ENCODE measurements at places on chromosomes 12 and 14.

GRCh38 chr14:71703477-71703876 is 228.8 kb upstream of the RGS6 start:
- no peak for DNase-seq

DNA sequence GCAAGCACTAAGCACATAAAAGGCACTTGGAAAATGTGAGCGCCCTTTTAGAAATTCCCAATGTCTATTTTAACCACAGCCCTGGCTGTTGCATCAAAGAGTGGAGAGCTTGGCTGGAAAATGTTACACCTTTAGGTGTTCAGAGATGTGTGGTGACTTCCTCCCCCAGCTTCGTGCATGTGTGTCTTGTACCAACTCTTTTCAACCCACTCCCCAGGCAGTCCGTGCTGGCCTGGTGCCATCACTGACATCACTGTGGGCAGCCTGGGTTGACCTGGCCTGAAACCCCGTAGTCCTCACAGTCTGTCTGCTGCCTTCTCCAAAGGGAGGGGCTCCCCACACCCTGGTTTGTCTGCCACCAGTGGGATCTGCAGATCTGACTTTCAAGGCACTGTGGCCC is 101.8 kb downstream of the SCARB1 start:
- peak; percentile 65 for DNase-seq

DNA sequence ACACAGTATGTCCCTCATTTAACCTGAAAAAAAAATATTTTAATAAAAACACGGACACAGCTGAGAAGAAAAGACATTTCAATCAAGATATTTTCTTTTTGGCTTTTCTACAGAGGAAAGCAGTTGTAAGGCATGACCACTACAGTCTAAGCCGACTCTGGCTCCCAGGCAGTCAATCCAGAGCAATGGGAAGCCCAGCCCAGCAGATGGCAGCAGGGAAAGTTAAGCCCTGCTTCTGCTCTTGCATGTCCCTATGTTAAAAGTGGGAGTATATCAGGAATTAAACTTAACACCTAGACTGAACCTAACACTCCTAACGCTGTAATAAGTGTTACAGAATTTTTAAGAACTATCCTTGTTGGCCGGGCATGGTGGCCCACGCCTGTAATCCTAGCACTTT is 19.5 kb upstream of the HAL start:
- DNase-seq: no peak

DNA sequence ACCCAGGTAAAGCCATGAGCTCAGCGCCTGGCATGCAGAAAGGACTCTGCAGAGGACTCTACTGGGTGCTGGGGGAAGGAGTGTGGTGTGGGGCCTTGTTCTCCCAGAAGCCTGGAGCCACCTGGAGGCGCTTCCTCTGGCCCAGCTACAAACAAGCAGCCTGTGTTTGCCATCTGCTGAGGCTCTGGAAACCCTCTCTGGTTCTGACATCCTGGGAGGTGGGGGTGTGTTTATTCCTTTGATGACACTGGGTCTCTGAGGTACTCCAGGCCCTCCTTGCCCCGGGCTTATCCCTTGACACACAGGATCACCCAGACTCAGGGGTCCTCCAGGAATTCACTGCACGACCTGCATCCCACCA is 44.9 kb downstream of the RNF34 start:
- no peak for DNase-seq

GRCh38 chr12:124868252-124869058 is 4.8 kb upstream of the SCARB1 start:
- no peak for DNase-seq

DNA sequence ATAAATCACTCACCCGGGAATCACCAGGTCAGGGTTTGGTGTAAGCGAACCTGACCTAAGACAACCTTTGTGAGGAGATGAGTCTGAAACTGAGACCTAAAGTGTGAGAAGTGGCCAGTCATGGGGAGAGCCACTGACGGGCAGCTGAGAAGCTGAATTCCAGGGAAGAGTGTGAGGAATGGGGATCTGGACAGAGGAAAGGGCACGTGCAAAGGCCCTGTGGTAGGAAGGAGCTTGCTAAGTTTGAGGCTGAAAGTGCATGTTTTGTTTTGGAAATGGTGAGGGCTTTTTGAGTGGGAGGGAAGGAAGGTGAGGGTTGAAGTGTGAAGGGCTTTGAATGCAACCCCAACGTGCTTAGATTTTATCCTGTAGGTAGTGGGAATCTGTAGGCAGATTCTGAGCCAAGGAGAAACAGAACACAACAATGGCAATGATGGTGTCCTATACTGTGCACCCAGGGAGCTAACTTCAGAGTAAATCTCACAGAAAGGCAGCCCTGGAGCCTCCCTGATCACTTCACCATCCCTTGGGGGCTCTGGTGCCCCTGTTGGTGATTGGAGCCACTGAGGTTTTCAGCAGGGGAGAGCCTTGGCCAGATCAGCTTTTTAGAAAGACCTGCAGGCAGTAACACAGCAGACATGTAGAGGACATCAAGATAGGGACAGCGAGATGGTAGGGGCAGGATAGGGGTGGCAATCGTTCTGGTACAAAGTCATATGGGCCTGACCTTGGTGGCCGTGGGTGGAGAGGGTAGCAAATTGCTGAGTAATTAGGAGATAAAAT is 37.5 kb upstream of the CHGA start:
- DNase-seq: no peak

DNA sequence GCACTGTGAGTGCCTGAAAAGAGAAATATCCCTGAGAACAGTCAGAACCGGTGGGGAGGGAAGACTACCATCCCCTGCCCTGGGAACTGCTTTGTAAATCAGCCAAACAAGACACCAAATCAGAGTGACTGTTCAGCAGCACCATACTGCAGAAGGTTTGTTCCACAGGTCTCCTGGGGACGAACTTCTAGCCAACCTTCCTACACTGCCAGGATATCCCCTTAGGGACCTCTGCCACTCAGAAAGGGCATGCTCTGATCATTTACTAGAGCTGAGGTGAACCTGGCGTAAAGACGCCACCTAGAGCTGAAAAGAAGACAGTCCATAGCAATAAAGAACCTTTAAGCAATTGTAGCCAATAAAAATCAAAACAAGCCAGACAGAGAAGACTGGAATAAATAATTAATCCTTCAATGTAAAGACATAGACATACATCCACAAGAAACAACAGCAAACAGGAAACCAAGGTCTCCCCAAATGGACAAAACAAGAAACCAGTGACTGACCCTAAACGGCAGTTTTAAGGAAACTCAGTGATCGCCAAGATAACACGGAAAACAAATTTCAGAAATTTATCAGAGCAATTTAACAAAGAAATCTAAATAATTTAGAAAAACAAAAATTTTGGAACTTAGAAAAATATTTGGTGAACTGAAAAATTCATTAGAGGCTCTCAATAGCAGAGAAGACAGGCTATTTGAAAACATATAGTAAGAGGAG is 228.1 kb upstream of the AMIGO2 start:
- DNase-seq: peak; percentile 60

DNA sequence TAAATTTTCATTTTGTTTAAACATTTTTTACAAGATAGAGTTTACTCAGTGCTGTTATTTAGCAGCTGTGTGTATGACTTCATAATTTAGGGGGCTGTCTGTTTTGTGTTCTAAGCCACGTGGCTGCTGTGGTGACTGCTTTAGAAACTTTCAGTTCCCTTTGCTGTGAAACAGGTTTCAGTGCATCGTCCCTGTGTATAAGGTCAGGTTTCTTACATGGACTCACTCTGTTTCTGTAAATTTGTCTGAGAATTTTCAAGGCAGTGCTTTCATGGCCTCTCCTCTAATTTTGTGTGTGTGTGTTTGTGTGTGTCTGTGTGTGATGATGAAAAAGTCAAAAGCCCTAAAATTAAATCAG is 32.4 kb downstream of the BICD1 start:
- DNase-seq: peak; percentile 53

GRCh38 chr14:50069325-50069724 is 47.0 kb downstream of the VCPKMT start:
- peak; percentile 12 for DNase-seq

DNA sequence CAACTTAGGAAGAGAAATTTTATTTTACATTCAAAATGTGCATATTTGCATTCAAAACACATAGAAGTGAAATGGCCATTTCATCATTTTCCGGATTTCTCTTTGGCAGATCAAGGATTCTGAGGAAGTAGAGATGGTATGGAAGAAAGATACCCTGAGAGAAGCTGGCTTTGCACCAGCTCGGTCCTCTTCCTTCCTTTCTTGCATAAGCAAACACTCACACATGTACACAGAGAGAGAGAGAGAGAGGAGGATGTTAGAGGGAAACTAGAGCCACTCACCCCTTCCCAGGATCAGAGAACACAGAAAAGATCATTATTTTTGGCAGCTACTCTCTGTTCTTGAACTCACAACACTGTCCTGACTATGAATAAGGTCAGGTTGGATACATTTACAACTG is 15.6 kb upstream of the PLEKHD1 start:
- DNase-seq: no peak

- peak; percentile 15 for DNase-seq
Measured at GRCh38 chr14:104462651-104463630, 116.6 kb upstream of the C14orf180 start.

DNA sequence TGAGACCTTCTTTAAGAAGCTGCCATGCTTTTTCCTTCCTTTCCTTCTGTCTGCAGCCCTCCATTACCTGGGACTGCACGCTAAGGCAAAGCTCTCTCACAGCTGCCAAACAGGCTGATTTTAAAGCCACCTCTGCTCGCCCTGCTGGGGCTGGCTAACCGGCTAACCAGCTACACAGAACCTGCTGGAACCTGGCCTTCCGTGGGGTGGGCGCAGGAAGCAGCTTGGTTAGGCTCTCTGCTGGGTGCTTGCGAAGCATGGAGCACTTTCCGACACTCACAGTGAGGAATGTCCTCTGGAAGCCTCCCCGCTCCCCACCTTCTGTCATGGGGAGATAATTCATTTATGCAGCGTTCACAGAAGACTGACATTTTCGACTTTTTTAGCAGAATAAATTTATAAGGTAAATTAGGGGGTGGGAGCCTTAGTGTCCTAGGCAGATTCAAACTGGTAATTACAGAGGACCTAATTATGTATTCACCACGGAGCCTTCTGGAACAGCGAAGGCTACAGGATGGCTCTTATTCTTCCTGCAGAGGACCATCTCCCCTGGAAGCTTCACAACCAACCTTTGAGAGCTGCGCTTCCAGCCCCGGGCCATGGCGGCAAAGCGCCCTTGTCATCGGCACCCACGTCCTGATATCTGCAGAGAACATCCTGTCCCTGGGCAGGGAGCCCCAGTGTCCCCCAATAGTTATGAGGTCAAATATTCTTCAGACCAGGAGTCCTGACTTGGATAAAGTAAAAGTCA is 12.4 kb upstream of the BCL11B start:
- no peak for DNase-seq

- DNase-seq: no peak
Measured at GRCh38 chr14:103143506-103143905, 20.2 kb downstream of the TNFAIP2 start.

DNA sequence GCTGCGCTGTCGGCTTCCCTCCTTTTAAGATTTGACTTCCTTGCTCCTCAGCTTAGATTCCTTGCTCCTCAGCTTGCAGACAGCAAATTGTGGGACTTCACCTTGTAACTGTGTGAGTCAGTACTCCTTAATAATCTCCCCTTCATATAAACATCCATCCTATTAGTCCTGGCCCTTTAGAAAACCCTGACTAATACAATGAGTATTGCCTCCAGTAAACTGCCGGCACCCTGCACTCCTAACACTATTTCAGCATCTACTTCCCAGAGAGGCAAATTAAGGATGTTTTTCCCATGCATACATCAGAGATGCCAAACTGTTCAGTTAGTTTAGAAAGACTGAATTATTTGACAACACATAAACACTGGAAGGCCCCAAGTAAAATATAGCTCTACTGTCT is 611.3 kb upstream of the TMEM132C start:
- no peak for DNase-seq

GRCh38 chr12:111664499-111664898 is 21.3 kb downstream of the BRAP start:
- no peak for DNase-seq

GRCh38 chr12:59861635-59862034 is 265.8 kb downstream of the SLC16A7 start:
- no peak for DNase-seq

- DNase-seq: no peak
Measured at GRCh38 chr14:99380991-99381687, 99.5 kb downstream of the SETD3 start.

GRCh38 chr12:76618031-76618430 is 58.5 kb upstream of the OSBPL8 start:
- no peak for DNase-seq

- peak; percentile 41 for DNase-seq
Measured at GRCh38 chr14:92108345-92109254, 2.2 kb upstream of the ATXN3 start.

DNA sequence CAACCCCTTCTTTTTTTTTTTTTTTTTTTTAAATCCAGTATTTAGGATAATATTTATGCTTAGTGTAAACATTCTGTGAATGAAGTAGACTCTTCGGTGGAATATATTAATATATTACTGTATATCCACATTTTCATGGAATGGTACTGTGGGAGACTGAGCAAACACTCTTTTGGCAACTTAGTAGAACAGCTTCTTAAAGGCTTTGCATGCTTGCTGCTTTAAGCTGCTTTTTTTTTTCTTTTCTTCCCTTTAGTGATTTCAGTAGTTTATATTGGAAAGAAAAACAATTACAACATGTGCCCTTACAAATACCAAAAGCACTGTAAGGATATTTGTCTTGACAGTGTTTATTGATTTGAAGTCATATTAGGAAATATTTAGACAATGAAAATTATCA is 78.9 kb downstream of the AEBP2 start:
- DNase-seq: no peak

DNA sequence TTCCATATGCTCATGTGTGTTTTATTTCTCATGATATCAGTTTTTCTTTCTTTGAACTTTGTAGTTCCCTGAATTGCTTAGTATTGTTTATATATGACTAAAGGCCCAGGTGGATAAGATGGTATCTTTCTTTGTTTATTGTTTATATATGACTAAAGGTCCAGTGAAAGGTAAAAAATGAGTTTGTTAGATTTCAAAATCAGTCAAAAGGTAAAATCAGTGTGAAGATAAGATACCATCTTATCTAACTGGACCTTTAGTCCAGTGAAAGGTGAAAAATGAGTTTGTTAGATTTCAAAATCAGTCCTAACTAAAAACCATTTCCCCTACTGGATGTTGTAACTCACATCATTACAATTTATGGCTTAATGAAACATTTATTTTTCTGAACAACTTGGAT is 890.2 kb downstream of the DIO2 start:
- no peak for DNase-seq

DNA sequence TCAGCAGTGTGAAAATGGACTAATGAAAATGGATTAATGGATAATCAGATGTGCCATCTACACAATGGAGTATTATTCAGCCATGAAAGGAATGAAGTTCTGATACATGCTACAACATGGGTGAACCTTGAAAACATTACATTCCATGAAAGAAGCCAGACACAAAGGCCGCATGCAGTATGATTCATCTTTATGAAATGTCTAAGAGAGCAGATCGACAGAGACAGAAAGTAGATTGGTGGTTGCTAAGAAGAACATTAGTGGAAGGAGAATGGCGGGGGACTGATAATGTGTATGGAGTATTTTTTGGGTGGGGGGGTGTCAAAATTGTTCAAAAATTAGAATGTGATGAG is 47.3 kb downstream of the PRKAB1 start:
- no peak for DNase-seq

DNA sequence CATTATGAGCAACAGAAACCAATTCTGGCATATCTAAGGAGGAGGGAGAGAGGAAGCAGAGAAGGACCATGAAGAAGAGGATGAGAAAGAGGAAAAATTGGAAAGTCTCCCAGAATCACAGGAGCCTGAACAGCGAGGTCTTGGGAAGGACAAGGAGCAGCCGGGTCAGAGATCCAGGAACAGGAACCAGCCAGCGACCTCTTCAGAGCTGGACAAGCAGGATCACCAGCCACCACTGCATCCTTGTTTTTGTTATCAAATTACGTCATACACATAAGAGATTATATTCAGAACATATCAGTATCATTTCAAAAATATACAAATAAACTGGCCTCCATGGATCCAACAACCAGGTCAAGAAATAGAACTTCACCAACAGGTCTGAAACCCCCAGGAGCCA is 22.1 kb upstream of the BDKRB2 start:
- no peak for DNase-seq
